ENCODE measurements at places on chromosomes 1 and 21. TPM values are rescaled to one million over a fixed set of nuclear protein-coding genes. Genes with fewer than 3 reads are reported as not detected.

B3GALT2 gene
- 10.6 TPM for polyA plus RNA-seq

KRTAP7-1 gene
- not detected for polyA plus RNA-seq

ALG6 gene
- 21.5 TPM for polyA plus RNA-seq

RUNX1 gene
- 5.3 TPM for polyA plus RNA-seq

RGS16 gene
- polyA plus RNA-seq = 23.5 TPM

Measured in muscle of arm (tissue), 14 donors.